ENCODE measurements at places on chromosomes 1 and 21. TPM values are rescaled to one million over a fixed set of nuclear protein-coding genes. Genes with fewer than 3 reads are reported as not detected.

- DNase-seq: no peak
These were observed 308.1 kb downstream of the ADGRL2 start for GRCh38 chr1:82108843-82109242.

GRCh38 chr1:5943343-5944124 is 48.7 kb downstream of the NPHP4 start:
- DNase-seq: no peak

DNA sequence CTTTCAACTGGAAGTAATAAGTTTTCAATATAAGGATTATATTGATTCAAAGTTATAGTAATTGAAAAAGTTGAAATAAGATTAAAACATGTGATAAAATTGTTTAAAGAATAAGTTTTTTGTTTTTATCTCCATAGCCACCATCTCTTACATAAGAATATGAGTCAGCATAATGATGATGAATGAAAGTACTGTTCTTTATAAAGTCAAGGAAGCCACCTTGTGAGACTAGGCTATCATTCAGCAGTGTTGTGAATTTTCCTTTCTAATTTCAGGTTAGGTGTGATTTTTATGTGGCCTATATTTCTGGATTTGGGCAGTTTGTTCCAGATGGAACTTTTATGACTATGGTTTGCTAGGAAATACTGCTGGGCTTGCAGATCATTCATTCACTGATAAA is 22.4 kb upstream of the ASB17 start:
- no peak for DNase-seq

DNA sequence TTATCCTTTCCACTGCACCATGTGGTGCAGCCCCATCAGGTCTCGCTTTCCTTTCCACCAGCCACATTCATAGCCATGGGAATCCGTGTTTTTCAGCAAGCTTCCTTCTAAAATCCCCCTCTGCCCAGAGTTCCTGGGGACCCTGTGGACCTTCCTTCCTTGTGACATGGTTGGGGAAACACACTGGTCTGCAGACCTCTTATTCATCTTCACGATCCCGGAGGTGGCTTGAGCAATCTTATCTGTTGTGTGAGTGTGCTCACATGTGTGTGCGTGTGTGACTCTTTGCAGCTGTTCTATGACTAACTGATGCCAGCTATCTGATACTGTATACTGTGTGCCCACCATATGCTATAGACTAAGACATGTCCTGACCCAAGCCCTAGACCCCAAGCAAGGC is 15.6 kb upstream of the IL10 start:
- DNase-seq: no peak

DNA sequence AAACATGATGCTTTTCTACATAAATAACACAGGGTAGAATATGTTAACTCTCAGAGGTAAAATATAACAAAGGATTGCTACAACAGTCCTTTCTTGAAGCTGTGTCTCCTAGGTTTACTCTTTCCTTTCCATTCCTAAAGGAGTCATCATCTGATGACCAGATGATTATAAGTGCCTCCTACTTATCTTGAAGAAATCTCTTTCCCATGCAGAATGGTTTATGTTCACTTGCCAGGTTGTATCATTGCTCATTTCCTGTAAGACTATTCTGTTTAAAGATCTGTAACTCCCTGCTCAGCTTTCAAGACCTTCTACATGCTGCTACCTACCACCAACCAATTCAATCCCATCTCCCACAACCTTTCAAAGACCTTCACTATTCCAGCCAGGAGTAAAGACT is 51.5 kb upstream of the PTCH2 start:
- DNase-seq: no peak

DNA sequence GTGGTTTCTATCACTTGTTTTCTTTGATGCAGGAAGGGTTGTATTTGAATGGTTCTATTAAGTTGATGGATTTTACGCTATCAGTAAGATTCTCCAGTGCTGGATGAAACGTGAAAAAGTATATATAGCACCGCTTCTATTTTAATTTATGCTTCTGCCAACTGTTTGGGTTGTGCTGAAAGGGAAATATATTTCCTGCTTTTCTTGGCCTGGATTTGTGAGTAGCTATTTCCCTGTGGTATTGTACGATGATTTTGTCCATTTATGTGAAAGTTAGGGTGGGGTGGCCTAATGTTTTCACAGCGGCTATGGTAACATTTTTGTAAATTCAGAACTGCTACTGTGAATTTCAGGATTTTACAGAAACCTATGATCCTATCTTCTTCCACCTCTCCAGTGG is 322 bp downstream of the C1orf162 start:
- no peak for DNase-seq

GRCh38 chr21:25939396-25939761 is 204.6 kb downstream of the GABPA start:
- no peak for DNase-seq

GRCh38 chr1:181451661-181452230 is 31.6 kb upstream of the CACNA1E start:
- no peak for DNase-seq

The LCE2C gene
- not detected for total RNA-seq

- no peak for DNase-seq
These were observed 12.8 kb downstream of the MAP10 start for GRCh38 chr1:232818040-232818439.

The HNRNPR gene
- 59.3 TPM for total RNA-seq

- no peak for DNase-seq
These were observed 47.2 kb downstream of the PTPRF start for GRCh38 chr1:43577655-43578542.

GRCh38 chr1:209710093-209710492 is 5.4 kb downstream of the HSD11B1 start:
- DNase-seq: no peak

The TMEM9 gene
- 78.3 TPM for total RNA-seq

The TTC22 gene
- 1.9 TPM for total RNA-seq

DNA sequence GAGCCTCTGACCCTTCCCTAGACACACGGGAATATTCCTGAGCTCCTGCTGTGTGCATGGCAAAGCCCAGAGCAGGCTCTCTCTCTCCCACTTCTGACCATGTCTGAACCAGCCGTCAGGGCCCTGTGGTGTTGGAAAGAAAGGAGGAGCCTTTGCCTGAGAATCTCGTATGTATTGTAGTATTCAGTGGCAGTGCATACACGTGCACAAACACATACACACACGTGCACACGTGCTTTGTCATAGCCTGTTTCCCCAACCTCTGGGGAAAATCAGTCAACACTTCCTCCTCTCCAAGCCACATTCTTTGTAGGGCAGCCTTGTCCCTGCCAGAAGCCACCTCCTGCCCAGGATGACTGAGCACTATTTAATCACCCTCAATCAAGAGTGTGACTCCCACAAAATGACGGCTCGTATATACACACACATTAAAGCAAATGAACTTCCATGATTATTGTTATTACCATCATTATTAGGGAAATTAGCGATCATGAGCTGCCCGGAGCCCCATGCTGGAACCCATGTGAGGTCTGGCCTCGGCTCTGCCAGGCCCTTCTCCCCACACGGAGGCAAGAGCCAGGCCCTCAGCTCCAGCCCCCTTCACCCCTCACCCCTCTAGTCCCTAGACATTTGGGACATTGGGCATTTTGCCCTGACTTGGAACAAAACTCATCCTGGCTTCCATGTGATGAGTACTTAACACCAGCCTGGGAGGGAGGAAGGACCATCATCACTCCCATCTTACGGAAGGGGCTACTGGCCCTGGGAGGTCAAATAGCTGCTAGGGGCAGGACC is 331.9 kb downstream of the NPHP4 start:
- peak; percentile 37 for DNase-seq

DNA sequence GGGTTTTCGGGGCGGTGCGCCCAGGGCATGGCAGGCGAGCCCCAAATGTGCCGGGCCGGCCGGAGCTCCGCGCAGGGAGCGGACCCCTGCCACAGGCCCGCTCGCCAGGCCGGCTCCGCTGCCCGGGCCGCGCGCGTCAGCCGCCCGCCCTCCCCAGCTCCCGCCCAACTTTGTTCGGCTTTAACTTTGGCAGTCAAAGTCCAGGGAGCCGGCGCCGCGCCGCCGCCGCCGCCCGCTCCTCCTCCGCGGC is 488 bp downstream of the SLC35D1 start:
- peak; percentile 78 for DNase-seq

Data from sigmoid colon (tissue), 7 donors.